ENCODE measurements at places on chromosomes 16 and 17.
A peak's percentile ranks its signal among the peaks of the same experiment; 100 is the strongest.

DNA sequence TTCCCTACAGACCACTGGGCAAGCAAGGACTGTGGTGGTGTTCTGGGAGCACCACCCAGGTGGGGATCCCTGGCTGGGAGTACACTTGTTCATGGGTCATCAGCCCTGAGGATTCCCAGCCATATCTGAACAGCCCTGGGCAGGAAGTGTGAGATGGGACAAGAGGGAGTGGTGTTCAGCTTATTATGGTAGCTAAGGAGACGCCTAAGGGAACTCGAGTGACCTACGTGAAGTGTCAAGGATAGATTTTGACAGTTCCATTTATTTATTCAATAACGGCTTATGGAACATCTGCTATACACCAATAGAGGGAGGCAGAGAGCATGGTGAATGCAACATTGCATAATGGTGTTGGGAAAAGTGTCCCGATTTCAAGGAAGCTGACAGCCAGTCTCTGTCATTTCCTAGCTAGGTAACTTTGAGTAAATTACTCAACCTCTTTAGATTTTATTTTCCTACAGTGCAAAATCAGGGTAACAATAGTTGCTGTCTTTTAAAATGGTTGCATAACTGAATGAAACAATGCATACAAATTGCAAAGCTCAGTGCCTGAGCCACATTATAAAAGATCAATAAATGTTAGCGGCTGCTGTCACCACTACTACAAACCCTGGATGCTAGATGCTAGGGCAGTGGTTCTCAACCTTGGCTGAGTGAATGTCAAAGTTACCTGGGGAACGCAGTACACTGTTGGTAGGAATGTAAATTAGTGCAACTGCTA is 534.1 kb downstream of the GRIN2A start:
- DNase-seq: peak; percentile 4

DNA sequence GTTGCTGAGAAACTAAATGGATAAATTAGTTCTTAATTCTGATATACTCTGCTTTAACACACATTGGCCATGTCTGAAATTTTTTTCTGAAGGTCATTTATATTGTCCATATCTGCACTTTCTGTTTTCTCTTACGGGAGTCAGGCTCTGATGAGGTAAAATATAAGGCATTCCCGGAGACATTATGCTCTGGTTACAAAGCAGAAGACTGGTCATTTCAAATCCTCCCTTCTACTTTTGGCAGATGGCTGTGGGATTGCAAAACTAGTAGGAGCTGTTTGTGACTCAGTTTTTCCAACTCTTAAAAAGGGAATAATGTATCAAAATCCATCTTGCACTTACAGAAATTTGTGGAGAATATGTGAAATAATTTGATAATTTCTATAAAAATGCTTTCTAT is 92.2 kb upstream of the CPHXL start:
- no peak for DNase-seq

DNA sequence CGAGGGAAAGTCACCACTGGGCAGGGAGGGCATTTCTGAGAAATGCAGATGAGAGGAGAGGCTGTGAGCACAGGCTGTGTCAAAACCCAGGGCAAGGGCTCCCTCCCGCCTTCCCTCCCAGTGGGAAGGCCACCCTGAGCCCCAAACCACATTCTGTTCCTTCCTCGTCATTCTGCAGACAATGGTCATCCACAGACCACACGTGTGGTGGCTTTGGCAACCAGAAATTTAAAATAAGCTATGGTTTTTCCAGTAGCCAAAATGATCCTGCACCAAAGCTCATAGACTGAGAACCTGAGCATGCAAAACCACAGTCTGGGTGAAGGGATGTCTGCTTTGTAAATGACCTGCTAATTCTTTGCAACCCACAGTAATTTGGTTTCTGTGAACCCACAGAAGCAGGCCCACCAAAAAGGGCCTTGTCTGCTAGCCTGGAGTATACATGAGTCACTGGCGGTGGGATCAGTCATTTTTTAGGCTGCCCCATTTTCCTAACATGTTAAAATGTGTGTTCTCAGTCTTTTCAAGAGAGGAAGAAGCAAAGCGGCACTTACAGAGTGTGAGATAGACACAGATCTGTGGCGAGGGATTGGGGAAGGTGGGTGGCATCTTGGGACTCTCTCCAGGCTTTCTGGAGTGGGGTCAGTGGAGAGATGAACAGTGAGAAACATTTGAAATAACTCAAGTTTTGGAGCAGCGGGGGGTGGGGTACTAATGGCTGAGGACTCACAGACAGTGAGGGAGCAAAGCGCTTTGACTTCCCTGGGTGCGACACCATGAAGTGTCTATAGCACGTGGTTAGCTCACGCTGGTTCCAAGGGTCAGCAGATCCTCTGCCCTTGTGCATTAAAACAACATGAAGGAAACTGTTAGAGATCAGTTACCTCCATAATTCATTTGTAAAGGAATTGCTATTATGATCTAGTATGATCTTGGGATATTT is 20.5 kb downstream of the GRB7 start:
- DNase-seq: no peak

DNA sequence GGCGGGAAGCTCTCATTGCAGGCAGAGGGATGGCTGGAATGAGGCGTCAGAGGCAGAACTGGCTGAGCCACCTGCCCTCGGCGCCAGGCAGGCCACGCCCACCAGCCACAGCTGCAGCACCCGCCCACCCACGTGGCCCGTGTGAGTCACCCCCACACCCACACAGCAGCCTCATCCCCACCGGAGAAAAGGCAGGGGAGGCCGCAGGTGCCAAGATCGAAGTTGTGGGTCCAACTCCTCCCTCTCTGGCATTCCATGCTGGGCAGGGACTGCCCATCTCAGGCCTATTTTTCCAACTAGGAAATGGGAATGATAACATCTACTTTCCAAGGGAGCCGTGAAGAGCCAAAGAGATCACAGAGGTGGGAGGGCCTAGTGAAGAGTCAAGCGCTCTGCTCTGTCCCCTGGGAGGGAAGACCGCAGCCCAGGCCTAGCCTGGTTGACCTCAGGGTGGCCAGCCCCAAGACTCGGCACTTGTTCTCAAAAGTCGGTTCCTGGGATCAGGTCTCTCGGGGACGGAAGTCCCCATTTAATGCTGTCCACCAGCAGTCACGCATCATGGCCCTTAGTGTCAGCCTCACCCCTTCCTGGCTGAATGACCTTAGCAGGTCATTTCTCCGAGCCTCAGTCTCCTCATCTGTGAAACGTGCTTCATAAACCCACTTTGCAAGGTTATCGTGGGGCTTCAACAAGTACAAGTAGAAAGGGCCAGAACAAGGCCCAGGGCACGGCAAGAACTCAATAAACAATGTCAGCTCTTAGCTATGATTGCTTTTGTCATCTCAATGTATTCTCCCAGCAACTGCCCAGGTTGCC is at the start of gene TRPV3:
Gene TRPV3, minus strand, starts transcription at position 45 of the 816 bp plus-strand sequence. CDS start 2,962 bp downstream, outside the sequence.
- peak; percentile 76 for DNase-seq

DNA sequence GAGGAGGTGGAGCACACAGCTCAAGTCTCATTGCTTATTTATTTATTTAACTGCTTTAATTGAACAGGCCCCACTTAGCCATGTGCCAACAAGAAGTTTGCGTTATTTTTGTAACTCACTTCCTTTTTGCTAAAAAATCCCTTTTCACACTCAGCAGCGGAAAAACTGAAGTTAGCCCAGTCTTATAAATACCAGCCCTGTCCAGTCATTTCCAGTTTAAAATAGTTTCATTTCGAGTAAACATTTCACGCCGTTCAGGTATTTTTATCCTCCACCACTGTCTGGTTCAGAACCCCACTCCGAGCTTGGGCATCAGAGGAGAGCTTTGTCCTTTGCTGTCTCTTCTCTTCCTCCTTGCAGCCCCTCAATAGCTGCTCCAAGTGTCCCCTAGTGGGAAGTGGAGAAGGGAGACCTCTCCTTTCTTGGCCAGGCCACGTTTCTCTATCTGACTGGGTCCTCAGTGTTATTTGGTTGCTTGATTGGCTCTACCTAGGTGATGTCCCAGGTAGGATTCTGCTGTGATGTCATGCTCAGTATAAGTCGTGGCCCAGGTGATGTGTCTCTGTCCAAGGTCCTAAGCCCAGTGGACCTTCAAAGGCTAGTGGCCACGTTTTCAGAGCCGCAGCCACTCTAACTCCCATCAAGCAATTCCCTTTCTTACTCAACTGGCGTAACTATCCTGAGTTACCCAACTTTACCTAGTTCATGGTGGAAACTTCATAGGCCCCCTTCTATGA is 53.0 kb upstream of the GAS7 start:
- no peak for DNase-seq

DNA sequence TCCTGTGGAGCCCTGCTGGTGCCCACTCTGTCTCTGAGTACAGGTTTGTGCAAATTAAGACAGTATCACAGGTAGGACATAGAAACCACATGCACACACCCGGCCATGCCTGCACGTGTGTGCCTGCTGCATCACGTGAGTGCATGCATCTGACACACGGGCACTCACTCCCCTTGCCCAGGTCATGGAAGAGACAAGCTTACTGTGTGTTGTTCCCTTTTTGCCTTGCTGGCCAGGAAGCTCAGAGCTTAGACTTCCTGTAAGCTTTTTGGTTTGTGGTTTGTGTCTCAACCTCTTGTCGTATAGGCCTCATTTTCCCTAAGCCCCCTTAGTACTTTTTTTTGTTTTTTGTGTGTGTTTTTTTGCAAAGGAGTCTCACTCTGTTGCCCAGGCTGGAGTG is 25.0 kb downstream of the ZNF469 start:
- no peak for DNase-seq

- no peak for DNase-seq
Measured at GRCh38 chr17:76365256-76365903, 11.7 kb upstream of the PRPSAP1 start.

GRCh38 chr17:62750631-62751051 is 57.5 kb downstream of the MARCHF10 start:
- no peak for DNase-seq

- no peak for DNase-seq
Measured at GRCh38 chr17:32862940-32863339, 14.0 kb downstream of the MYO1D start.

- DNase-seq: no peak
Measured at GRCh38 chr16:1645914-1646525, 32.1 kb upstream of the JPT2 start.

GRCh38 chr16:81630635-81631031 is 148.5 kb upstream of the PLCG2 start:
- DNase-seq: no peak

DNA sequence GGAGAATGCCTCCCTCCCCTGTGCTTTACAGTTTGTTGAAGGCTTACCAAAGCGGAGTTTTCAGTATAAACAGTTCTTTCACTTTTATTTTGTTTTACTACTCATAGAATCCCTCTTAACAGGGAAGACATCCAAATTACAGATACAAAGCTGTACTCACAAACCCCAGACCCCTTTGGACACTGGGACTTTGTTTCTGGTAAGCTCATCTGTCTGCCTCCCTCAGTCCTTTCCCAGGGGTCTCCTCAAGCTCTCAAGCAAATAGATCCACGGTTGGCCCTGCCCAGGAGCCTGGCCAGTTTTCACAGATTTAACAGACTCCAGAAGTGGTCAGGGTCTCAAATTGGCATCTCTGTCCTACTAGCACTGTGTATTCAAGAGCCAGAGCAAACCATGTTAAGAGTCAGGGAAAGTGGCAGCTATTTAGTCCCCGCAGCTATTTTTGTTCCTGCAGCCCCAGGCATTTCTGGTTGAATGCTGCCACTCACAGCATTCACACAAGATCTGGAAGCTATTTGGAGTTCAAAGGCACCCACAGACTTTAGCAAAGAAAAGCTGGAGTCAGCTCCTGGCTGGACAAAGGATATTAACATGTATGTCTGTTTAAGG is 54.2 kb downstream of the TMEM100 start:
- DNase-seq: no peak

- no peak for DNase-seq
Measured at GRCh38 chr17:42629411-42630009, 20.0 kb downstream of the TUBG1 start.

- no peak for DNase-seq
Measured at GRCh38 chr16:57815987-57816745, 13.9 kb upstream of the KIFC3 start.

- no peak for DNase-seq
Measured at GRCh38 chr17:57991537-57991936, 3.5 kb upstream of the VEZF1 start.

DNA sequence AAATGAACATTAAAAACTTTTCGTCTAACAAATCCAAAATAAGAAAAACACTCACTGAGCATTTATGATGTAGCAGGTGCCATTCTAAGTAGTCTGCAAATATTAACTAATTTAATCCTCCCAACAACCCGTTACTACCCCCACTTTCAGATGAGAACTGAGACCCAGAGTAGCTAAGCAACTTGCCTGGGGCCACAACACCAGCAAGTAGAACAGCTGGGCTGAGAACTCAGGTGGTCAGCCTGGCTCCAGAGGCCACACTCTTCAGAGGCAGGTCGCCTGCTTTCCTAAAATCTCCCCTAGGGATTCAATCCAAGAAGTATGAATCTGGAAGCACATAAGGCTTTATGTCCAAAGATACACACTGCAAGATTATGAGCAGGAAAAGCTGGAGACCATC is 6.2 kb downstream of the MBTPS1 start:
- DNase-seq: no peak

DNA sequence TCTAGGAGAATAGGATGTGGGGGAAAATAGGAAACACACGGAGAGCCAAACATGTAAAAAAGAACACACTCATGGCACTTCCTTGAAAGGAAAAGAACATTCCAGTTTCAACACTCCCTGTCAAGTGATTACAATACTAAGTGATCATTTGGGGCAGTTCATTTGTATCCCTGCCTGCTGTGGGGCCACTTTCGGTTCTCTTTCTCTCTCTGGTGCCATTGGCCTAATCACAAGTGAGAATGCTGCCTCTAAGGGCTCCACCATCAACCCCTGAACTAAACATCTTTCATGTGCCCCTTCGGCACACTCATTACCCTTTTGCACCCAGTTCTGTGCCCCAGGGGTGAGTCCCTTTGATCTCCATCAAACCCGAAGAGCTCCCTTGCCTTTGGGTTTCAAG is 197.3 kb downstream of the CEP112 start:
- DNase-seq: no peak

GRCh38 chr17:47695429-47696376 is 1.7 kb downstream of the TBKBP1 start:
- no peak for DNase-seq

DNA sequence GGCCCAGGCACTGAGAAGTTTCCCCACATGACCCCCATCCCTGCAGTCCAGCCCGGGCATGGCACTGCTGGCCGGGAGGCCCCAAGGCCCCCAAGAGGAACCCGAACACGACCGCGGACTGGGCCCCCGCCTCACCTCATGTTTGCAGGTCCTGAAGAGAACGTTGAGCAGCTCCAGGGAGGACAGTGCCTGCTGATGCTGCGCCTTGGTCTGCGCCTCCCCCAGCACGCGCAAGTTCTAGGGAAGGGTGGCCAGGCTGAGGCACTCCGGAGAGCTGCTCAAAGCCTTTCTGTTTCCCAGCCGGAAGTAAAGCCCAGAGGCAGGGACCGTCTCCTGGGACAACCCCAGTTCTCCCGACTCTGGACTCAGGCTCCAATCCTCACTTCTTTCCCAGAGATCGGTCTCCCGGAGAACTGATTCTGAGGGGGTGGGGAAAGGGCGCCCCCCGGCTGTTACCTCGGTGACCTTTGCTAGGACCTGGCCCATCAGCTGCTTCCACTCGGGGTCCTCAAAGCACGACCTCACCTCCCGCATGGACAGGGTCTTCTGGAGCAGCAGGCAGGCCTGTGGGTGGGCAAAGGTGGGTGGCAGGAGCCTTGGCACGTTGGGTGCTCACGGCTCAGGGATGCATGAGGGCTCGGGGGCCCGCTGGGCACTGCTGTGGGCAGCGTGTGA is 13.7 kb downstream of the MYBBP1A start:
- DNase-seq: no peak
